AG20443 (cell line): ENCODE measurements at places on chromosomes 3 and 15.
A peak's percentile ranks its signal among the peaks of the same experiment; 100 is the strongest.

GRCh38 chr3:69082805-69083204 is 1.9 kb upstream of the ARL6IP5 start:
- peak; percentile 17 for DNase-seq

GRCh38 chr15:68614286-68615035 is 35.7 kb downstream of the CORO2B start:
- no peak for DNase-seq

- DNase-seq, result no peak
These were observed 31.4 kb downstream of the KCNMB2 start for GRCh38 chr3:178567611-178568010.

GRCh38 chr3:139198929-139199328 is 144.9 kb upstream of the MRPS22 start:
- peak; percentile 32 for DNase-seq

GRCh38 chr3:168272343-168272985 is 176.7 kb upstream of the GOLIM4 start:
- DNase-seq, result no peak

DNA sequence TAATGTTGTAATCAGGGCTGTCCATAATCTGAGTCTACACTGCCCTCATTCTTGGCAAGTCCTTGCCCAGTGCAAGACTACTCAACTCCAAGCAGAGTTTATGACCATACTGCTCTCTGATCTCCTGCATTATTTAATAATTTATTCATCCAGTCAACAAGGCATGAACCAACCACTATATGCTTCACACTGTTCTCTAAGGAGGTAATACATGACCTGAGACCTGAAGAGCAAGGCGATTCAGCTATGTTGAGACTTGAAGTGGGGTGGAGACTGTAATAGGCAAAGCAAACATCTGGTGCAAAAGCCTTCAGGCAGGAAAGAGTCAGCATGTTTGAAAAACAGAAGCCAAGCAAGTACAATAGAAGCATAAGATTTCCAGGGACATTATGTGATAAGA is 1362.8 kb downstream of the ROBO2 start:
- DNase-seq, result no peak

DNA sequence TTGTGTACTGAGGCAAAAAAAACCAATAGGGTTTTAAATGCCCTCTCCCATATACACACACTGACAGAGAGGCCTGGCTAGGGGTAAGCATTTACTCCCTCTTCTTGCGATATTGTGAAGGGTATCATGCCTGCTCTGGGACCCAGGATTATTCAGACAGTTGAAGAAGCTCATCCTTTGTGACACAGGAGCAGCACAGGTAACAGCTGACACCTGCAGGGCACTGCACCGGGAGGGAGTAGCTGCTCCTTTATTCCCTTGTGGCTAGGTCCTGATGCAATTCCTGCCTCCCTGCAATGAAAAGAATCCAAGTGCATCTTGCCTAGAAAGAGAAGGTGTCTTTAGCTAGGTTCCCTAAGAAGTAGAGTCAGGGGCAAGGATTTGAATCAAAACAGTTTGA is 23.4 kb downstream of the POMGNT2 start:
- DNase-seq, result no peak

DNA sequence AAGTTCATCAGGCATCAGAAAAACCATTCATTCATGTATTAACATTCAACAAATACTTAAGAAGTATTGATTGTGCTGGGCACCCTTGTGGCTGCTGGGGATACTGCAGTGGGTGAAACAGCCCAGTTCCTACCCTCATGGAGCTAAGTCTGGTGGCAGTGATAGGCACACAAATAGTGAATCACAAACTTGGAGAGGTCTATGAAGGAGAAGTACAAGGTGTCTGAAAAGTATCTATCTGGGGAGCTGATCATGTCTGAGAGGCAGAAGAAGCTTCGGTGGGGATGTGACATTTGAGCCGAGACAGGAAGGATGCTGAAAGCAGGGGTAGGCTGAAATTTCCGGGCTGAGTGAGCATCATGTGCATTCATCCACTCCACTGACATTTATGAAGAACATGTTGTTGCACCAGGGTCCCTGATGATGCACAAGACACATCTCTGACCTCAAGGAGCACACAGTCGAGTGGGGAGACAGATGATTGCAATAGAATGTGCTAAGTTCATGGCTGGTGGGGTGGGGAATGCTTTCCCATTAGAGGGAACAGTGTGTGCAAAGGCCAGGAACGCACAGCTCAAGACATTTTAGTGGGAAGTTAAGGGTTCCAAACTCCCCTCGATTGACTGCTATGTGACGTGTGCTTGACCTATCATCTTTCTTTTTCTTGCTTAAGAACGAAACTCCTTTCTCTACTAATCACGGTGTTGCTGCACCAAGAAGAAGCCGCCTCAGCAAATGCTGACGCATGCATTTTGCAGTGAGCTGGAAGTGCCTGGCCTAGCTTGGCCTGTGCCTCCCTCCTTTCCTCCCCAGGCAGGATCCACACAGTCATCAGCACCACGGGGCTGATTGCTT is 309.1 kb upstream of the ICE2 start:
- DNase-seq, result no peak

GRCh38 chr15:34861214-34861613 is 65.9 kb upstream of the ACTC1 start:
- no peak for DNase-seq

GRCh38 chr3:10602769-10603768 is 97.7 kb upstream of the ATP2B2 start:
- DNase-seq, result no peak

- no peak for DNase-seq
These were observed 568.9 kb downstream of the EDEM1 start for GRCh38 chr3:5756443-5756842.

GRCh38 chr3:188196232-188196990 is 42.5 kb downstream of the LPP start:
- DNase-seq, result no peak

DNA sequence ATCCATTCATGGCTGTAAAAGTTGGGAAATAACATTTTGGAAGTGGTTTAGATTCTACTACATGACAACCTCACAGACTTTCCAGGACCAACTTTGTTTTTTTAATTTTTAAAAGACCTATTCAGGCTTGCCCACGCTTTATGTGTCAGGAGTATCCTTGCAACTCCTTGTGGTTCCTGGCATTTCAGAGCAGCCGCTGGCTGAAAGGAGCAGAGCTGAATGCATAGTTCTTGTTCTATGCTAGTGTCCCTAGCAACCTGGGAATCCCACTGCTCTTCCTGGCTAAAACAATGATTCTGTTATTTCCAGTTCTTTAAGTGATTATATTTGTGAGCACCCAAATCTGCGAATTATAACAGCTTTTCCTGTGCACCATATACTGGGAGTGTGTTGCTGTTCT is 34.9 kb downstream of the CP start:
- DNase-seq, result no peak

- no peak for DNase-seq
These were observed 15.2 kb downstream of the ATG7 start for GRCh38 chr3:11287404-11287803.

DNA sequence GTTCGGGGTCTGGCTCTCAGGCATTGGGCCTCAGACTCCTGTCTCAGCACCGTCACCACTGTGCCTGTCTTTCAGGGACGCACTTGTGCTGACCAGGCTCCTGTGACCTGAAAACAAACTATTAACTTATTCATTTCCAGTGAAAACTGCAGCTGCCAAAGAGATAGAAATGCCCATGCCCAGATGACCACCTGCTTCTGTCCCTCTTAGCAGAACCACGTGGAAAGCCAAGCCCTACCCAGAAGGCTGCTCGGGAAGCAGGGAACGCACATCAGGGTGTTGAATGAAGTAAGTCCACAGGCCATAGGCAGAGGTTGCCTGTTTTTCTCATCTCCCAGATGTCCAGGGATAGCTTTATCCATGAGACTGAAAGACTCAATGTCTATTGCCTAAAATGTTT is 219.3 kb downstream of the EBLN2 start:
- no peak for DNase-seq

DNA sequence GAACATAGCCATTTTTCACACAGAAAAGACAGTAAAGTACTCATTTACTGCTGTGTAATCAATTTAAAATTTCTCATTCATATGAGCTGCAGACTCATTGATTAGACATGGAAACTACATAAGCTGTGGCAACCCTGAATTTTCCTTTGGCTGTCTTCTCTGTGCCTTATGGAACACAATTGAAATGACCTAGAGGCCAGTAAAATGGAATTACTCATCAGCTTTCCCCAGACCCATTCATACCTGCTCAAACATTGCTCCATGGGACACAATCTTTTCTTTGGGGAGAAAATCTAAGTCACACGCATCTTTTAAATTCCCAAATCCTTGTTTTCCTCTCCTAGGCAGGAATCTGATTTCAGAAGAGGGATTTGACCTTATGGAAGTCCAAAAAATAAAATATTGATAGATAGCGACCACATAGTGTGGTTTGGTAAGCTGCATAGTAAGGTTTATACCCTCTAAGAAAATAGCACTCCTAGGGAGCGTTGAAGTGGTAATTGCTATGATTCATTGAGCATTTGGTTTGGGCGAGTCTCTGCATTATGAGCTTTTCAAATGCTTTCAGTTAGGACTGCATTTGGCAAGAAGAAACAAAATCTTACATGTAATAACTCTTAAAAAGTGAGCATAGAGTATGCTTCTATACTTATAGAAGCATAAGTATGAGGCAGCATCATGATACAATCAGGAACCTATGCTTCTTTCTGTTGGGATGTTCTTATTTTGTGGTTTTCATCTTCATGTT is 243.4 kb upstream of the GADL1 start:
- no peak for DNase-seq

DNA sequence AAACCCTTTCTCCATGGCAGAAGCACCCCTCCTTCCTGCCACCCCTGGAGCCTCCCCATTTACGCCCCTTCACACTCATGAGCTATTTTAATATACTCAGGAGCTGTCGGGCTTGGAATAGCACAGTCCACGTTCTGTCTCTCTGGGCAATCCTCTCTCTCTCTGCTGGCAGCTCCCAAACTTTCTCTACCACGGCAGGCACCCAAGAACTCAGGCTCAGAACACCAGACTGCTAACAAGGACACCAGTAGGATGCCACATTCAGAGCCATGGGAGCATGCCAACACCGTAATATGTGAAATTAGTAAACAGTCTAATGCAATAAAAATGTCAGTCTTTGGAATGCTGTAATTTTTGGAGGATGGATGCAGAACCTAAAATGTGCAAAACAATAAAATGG is 19.3 kb downstream of the TNFAIP8L3 start:
- peak; percentile 40 for DNase-seq

- no peak for DNase-seq
These were observed 294.9 kb downstream of the SHQ1 start for GRCh38 chr3:72553298-72553697.

GRCh38 chr3:122925756-122926155 is 101.8 kb downstream of the SEMA5B start:
- no peak for DNase-seq

DNA sequence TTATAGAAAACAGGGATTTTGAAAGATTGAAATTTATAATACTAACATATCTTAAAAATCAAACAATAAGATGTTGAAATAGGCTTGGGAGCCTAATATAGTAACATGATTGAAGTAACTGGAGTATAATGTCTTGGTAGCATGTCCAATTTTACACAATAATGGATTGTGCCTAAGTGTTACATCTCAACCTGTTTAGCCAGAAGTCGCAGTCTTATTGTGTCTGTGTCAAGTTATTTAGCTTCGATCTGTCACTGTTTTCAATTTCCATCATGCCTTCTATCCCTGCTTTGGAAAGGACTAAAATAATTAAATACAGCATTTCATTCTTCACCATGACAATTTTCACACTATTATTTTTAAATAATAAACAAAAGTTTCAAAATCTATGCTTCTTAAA is 1352.2 kb downstream of the SI start:
- DNase-seq, result no peak

DNA sequence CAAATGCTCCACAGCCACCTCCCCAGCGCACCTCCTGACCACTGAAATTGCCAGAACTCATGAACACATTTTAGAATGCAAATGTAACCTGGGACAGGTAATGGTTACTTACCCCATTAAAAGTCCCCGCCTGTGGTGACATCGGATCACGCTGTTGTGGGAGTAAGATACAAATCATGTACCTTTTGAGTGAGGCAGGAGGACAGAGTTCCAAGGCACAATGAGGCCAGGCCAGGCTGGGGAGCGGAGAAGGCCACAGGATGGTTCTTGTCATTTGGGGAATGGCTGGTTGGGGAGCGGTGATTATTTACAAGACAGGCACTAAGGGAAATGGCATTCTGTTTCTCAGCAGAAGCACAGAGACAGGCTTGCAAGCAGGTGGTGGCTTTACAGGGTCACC is 490.0 kb downstream of the EDEM1 start:
- no peak for DNase-seq

- no peak for DNase-seq
These were observed 273.7 kb upstream of the ATP11B start for GRCh38 chr3:182519569-182519968.
